ENCODE measurements at places on chromosomes 16 and 17.

DNA sequence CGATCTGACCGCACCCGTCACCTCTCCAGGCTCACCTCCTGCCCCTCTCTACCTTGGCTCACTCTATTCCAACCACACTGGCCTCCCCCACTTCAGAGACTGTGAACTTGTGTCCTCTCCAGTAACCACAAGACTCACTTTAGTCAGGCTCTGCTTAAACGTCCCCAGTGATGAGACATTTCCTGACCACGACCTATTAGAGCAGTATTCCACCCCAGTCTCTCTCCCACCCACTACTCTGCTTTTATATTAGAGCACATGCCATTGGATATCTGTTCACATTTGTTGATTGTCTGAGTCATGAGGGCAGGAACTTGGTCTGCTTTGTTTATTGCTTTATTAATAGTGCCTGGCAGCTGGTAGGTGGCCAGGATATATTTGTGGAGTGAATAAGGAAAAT lies 20.1 kb downstream of the COX11 start:
- peak; percentile 93 for DNase-seq

DNA sequence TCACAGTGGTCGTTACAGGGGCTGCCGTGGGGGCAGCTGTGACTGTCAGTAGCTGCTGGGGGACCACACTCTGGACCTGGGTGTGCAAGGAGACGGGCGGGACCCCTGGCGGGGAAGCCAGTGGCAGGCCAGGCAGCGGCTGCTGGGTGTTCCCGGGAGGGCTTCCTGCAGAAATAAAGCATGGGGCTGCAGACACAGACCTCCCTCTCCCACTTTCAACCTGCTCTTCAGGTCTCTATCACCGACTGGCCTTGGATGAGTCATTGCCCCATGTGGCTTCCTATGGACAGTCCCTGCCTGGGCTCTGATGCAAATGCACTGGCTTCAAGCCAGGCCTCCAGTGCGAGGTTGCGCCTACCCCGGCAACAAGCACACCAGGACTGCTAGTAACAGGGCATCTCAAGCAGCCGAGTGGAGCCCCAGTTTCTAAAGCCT lies 17.2 kb downstream of the SREBF1 start:
- peak; percentile 94 for DNase-seq

- no peak for DNase-seq
Observed at GRCh38 chr17:14331225-14331981, 30.5 kb downstream of the HS3ST3B1 start.

DNA sequence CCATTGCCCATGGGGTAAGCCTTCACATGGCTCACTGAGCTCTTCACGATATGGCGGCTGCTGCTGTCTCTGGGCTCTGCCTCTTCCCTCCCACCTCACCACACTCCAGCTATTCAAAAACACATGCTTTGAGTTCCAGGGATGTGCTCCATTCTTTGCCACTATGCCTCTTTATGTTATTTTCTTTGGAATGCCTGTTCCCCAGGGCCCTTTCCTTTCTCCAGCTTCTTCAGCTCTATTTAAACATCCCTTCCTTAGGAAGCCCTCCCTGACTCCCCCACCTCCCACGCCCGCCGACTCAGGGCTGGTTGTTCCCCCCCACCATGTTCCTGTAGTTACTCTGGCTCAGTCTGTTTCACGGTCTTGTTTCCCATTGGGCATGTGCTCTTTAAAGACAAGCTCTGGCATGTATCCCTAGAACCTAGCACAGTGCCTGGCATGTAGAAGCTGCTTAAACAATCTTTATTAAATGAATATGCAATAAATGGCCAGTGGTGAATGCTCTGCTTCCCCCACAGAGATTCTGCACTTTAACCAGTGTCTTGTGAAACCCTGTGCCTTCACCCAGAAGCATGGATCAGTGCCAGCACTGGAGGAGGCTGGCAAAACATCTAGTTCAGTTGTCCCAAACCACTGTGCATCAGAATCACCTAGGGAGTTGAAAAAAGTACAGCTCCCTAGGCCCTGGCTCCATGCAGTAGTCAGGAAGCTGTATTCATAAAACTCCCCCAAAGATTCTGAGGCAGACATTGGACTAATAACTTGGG lies 6.9 kb downstream of the MYCBPAP start:
- DNase-seq, result no peak

DNA sequence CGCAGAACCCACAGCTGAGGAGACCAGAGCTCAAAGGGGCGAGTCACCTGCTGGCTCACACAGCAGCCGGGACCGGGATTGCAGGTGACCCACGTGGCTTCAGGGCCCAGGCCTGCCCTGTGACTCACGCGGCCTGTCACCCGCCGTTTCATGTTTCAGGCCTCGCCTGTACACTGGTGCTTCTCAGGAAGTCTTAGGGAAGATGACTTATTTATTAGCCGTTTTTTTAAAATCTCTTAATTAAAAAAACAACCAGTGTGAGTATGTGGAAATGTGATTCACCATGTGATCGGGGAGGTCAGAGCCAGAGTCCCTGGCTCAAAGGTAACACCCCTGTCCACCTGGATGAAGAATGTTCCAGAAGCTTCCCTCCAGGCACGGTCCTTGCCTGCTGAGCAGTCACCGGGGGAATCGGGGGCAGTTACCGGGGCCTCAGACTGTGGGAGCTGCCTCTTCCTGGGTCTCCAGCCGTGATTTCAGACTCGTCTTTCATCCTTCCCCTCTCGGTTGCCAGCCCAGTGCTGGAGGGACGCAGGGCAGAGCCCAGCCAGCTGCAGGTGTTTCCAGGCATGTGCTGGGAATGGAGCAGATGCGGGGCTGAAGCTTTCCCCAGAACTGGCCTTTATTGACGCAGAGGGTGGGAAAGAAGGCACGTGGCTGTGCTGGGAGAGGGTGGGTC lies 49.3 kb downstream of the CMIP start:
- DNase-seq, result peak; percentile 79

Data from mesenchymal stem cell (in vitro differentiated cells and primary cell).